ENCODE measurements at places on chromosomes 12 and 14.

- no peak for DNase-seq
These were observed 93.0 kb downstream of the PPP1R12A start for GRCh38 chr12:79841878-79842265.

DNA sequence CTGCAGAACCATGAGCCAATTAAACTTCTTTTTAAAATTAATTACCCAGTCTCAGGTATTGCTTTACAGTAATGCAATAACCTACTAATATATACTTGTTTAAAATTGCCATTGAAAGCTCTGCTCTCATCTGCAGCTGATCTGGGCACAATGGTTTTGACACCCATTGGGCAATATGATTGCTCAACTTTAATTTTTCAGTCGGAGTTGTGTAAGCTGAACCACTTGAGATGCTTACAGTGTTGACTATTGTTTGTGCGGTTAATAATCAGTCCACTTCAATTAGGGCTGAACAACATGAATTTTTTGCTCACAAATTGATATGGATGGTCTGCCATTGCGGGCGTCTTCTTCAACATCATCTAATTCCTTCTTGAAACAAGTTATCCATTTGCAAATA, 18.0 kb upstream of the OR4K5 start:
- no peak for DNase-seq

GRCh38 chr14:105467942-105468471, 6.6 kb upstream of the CRIP2 start:
- DNase-seq, result no peak

DNA sequence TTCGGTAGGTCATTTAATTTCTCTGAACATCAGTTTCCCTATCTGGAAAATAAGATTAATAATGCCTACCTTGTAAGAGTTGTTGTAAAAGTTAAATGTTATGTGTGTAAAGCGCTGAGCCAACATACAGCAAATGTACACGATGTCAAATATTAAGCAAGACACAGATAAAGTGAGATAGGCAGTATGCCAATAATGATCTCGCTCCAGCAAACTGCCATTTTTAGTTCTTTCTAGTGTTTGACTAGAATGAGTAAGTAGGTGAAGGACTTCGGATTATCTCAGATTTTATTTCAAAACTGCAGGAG, 840 bp downstream of the DHRS7 start:
- no peak for DNase-seq

DNA sequence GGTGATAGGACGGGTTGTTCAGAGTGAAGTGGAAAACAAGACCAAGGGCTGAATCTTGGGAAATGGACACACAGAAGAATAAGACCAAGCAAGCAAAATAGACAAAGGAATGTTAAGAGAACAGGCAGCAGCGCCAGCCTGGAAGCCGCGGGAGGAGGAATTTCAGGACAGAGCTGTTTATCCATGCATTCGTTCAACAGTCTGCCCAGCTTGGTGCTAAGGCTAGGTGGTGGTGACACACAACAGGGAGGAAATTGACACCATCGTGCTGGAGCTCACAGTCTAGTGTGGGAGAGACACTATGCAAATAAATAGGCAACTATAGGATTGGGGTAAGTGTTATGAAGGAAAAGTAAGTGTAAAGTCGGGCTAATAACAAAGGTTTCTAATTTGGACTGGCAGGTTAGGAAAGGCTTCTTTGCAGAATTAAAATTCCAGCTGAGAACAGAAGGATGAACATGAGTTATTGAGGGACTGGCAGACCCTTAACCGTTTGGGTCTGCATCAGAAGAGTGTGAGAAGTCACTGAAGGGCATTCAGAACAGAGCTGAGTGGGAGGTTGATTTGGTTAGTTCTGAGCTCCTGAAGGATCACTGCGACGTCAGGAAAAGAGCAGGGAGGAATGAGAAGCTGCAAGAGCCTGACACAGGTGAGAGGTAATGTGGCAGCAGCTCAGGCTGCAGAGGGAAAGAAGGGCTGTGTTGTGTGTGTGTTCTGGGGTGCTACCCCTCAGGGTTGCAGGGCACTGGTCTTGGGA, 242.6 kb upstream of the FKBP4 start:
- DNase-seq, result no peak

- DNase-seq, result no peak
These were observed 123.7 kb upstream of the GARIN6 start for GRCh38 chr12:99523853-99524252.

GRCh38 chr12:9687228-9687627, 17.7 kb downstream of the CLEC2D start:
- DNase-seq, result no peak

DNA sequence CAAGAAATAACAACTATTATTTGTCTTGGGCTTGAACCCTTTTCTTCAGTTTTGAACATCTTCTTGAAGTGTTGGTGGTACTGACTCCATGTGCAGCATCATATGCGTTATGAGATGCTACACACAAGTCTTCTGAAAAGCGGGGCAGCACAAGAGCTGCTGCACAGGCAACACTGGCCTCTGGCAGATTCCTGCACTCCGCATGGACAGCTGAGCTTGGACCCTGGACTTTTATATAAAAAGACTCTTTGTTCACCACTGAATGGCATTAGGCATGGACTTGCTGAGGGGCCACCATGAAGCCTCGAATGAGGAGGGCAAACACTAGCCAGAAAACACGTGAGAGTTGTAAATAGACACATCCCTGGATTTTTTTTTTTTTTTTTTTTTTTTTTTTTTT, 210.8 kb upstream of the NPAS3 start:
- no peak for DNase-seq

GRCh38 chr14:86761611-86762010, 1231.4 kb downstream of the GALC start:
- no peak for DNase-seq

DNA sequence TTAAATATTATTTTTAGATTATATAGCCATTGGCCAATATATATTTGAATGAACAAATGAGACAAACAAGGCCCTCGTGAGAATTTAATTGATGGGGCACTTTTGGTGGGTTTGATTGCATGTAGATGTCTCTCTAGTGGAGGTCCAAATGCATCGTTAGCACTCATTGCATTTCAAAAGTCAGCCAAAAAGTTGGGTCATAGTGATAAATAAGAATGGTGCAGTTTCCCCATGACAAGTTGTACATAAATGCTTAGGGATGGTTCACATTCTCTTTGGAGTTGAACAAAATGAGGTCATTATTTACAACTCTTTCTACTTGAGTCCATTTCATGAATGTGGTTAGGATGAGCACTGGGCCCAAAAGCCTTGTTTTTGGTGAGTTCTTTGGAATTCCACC, 1.0 kb downstream of the BEST3 start:
- DNase-seq, result no peak

GRCh38 chr12:122825773-122826724, 9.2 kb upstream of the HIP1R start:
- DNase-seq, result no peak

- DNase-seq, result no peak
These were observed 66.0 kb upstream of the DDX11 start for GRCh38 chr12:31007636-31008175.

DNA sequence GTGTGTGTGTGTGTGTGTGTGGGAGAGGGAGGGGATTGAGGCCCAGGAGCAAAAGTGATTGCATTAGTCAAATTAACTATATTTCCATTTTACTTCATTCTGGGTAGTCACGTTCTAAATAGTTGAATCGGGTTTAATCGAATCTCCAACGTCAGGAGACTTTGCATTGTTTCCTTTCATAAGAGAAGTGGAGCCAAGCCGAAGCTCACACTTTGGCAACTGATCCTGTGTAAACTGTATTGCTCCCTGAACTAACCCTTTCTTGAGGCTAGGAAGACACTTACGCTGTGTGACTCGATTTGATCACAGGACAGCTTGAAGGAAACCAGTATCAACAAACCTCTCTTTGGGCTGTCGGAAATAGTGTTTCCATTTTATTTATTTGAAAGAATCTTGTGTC, 363.4 kb upstream of the ATP2B1 start:
- no peak for DNase-seq

DNA sequence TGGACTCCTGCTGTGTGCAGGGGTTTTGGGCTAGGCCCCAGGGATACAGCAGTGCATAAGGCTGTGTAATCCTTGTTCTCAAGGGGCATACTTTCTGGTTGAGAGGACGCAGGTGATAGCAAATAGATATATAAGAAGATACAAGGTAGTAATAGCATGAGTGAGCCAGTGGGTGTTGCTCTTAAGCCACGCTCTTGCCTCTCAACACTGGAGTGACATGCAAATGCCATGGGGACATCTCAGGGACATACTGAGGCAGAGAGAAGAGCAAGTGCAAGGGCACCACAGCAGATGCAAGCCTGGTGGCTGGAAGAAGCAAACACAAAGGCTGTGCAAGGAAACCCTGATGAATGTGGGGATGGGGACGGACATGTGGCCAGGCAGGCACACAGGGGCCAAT, 223.3 kb downstream of the CHST11 start:
- DNase-seq, result peak; percentile 68

DNA sequence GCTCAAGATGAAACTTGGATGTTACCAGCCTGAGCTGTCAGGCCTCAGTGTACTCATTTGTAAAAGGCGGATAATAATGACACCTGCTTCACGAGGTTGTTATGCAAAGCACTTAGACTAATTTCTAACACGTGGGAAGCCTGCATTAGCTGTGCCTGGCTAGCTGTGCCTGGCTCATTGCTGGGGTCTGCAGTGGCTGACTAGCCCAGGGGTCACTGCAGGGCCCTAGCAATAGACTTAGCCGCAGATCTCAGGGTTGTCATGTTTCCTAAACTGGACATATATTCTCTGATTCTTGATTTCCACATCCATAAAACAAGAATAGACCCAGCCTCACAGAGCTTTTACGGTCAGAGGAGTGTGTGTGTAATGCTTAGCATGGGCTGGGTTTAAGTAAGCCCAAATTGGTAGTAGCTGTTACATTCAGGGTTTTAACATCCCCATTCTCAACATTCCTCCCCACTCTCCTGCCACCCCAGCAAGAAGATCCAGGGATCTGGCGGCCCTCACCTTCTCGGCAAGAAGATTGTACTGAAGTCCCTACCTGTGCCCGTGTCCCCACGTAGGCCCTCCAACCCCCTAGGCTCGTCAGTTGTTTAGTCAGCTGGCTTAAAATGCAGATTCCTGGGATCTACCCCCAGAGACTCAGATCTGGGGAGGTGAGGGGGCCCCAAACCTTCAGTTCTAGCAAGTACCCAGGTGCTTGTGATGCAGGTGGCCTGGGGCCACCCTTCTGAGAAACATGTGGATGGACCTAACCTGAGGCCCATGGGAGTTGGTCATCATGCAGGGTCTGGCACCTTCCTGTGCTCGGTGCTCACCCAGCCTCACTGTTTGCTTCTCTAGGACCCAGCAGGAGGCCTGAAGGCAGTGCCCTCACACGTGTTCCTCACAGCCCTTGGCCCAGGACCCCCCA, 8.6 kb downstream of the NR4A1 start:
- no peak for DNase-seq

DNA sequence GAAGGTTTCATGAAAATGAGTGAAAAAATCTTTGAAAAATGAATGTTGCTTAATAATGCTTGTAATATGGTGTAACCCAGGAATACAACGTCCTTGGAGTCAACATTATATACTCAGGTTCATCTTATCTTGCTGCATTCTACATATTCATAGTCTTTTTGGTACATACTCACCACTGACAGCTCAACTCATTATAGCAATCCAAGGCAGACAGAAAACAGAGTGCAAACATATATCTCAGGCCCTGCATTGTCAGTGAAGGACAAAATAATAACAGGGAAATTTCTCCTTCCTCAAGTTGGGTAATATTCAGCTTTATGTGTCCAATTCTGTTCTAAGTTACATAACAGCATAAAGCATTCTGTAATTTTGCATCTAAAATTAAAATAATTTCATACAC, 1353.0 kb upstream of the SEL1L start:
- no peak for DNase-seq

- DNase-seq, result no peak
These were observed 59.9 kb downstream of the PKP2 start for GRCh38 chr12:32836710-32837109.

DNA sequence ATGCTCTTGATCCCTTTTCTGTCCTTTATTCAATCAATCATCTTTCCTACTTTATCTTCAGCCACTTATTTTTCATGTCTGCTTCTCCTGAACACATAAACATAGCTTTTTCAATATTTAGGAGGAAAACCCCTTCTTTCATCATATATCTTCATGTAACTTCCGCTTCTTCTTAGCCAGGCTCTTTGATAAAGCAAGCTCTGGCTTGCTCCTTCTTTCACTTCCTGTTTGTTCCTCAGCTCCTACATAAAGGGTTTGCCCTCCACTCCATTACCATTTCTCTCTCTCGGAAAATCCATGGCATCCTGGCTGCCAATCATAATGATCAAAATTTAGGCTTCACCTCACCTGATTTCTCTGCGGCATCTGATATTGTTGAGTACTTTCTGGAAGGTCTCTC, 33.7 kb upstream of the HELB start:
- no peak for DNase-seq

GRCh38 chr14:88995437-88996198, 171.2 kb downstream of the TTC8 start:
- DNase-seq, result no peak

- peak; percentile 38 for DNase-seq
These were observed 21.8 kb downstream of the MVK start for GRCh38 chr12:109595321-109595902.

DNA sequence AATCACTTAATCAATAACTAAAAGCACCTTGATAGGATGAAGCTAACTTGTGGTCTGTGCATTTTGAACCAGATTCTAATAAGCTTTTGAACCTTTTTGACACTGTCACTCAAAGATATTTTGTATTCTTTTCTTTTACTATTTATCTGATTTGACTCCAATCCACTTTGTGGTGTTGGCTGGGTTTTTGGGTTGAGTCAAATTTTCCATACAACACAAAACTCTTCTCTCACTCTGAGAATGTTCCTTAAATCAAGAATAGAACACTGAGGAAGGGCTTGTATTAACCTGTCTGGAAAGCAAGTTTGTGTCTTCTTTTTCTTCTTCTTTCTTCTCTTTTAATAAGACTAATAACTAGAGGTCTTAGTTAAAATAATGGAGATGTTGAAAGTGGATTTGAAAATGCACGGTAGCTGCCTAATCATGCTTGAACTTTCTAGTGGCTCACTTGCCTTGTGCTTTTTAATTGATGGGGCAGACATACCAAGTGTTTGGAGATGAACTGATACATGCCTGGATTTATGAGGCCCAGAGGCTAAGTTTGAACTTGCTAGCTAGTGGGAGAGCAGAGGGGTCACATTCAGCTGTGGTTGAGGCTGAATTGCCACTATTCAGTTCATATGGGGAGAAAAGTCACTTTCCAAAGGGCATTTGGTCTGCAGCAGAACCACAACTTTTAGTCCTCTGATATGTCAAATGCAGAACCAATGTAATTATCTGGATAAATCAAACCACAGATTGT, 93.5 kb upstream of the PTHLH start:
- peak; percentile 50 for DNase-seq

DNA sequence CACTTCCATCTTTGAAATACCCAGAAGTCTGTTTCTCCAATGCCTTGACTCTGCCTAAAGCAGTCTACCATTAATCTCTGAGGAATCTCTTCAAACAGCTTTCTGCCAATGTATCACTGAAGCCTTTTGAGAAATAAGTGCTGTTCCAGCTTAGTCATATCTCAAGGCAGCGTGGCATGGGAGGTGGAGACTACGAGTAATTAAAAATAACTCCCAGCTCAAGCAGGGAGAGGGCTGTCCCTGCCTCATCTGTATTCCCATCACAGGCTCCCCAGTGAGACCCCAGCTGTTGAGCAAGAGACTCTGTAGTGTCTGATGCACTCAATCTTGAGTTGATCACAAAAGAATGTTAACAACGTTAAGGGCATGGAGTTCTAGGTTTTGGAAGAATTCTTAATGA, 700.6 kb downstream of the DIO2 start:
- no peak for DNase-seq

GRCh38 chr12:70043490-70044138, 199.6 kb upstream of the CNOT2 start:
- DNase-seq, result no peak

Data from activated CD4-positive, alpha-beta T cell treated with anti-CD3 and anti-CD28 coated beads, Interleukin-2, Interleukin-4, amounts not matched to agents 100 ng/mL and 50 ng/mL, durations not matched to agents 16 hours and 8 hours (primary cell).